Hematopoietic multipotent progenitor cell treated with erythropoietin and hydrocortisone succinate and interleukin-3 and kit ligand, for 6 days (in vitro differentiated cells): ENCODE measurements at places on chromosomes 16 and 17.
A peak's percentile ranks its signal among the peaks of the same experiment; 100 is the strongest.

- DNase-seq, result peak; percentile 63
Measured at GRCh38 chr16:88782454-88783390, 2.3 kb downstream of the PIEZO1 start.

- DNase-seq, result no peak
Measured at GRCh38 chr17:82940226-82941020, 100.6 kb upstream of the ZNF750 start.

- no peak for DNase-seq
Measured at GRCh38 chr16:48537275-48537674, 72.7 kb downstream of the N4BP1 start.

DNA sequence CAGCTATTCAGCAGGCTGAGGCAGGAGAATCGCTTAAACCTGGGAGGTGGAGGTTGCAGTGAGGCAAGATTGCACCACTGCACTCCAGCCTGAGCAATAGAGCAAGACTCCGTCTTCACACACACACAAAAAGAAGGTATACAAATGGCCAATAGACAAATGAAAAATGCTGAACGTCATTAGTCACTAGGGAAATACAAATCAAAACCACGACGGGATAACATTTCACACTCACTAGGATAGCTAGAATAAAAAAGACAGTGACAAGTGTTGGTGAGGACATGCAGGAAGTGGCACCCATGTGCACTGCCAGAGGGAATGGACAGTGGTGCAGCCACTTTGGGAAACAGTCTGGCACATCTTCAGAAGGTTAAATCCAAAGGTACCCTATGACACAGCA, 172.9 kb downstream of the FTO start:
- DNase-seq, result no peak

- peak; percentile 12 for DNase-seq
Measured at GRCh38 chr16:8346294-8346693, 244.0 kb downstream of the TMEM114 start.

- no peak for DNase-seq
Measured at GRCh38 chr16:8751481-8752311, 45.7 kb downstream of the TMEM186 start.

DNA sequence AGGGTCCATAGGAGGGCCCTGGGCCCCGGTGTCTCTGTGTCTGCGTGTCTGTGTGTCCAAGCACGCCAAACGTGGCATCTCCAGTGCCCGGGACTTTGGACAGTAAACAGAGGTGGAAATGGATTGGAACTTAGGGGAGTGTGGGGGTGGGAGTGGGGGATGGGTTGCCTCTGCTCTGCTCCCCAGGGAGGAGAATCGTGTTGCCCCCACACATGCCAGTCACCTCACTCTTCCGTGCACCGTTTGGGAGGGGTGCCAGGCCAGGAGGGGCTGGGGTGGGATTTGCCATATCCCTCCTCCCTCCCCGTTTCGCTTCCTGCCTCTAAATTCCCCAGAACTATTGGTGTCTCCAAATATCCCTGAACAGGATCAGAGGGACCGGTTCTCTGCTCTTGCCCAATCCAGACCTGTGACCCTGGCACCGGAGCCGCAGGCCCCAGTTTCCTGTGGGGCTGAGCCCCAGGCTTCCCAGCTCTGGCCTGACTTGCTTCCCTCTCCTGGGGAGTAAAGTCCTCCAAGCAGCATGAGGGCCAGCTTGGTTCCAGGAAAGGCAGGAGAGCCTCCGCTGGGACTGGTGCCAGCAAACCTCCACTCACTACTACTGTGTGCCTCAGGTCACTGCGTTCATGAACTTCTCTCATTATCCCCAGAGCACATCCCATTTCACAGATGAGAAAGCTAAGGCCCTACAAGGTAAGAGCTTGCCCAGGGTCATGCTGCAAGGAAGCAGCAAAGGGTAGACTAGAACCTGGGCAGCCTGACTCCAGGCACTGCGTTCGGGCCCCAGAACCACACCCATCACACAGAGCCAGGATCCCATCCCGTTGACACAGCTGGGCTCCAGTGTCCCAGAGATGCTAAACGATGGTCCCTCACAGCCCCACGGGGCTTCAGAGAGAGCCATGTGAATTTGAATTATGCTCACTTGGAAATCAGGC, at the start of gene ASGR1:
TSS of gene ASGR1 (minus strand) at position 54 of the 938 bp plus-strand sequence. CDS start 807 bp downstream, outside the sequence.
- no peak for DNase-seq
